Activated CD4-positive, CD25-positive, alpha-beta regulatory T cell treated with anti-CD3 and anti-CD28 coated beads, Interleukin-2, amount 50 U/mL, for 16 hours (primary cell): ENCODE measurements at places on chromosomes 3 and 15.

DNA sequence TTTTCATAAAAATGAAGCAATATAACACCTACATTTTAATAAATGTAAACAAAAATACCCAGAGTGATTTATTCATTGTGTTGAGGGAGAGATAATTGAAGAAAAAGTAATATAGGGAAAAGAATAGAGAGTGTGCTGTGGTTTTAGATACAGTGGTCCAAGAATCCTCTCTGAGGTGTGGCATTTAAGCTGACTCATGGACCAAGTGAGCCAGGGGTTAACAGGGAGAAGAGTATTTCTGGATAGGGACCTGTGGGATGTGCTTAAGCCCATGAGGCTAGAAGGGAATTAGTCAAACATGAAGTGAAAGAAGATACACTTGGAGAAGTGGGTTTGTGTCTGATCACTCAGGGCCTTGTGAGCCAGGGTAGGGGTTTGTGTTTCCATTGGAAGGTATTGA is 680.7 kb upstream of the GRM7 start:
- no peak for DNase-seq

- no peak for DNase-seq
Observed at GRCh38 chr3:141093397-141093796, 42.2 kb downstream of the SPSB4 start.

GRCh38 chr3:172148241-172148640 is 108.9 kb downstream of the FNDC3B start:
- DNase-seq, result no peak

DNA sequence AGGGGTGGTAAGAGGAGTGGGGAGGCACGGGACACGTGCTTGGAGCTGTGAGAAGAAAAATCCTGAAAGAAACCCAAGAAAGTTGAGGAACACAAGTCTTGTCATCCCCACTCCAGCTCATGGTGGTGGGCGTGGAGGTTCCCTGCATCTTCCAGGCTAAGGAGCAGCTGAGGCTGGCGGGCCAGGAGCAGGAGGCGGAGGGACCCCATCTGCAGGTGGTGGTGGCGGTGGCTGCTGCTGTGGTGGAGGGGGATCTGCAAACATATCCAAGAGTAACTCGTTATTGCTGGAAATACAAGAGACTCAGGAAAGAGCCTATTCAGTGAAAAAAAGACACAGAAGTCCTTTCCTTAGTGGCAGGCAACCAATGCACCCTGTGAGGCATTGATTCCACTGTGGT is 9.4 kb upstream of the CSPG5 start:
- DNase-seq, result no peak

GRCh38 chr3:37999836-38000235 is 9.2 kb downstream of the VILL start:
- no peak for DNase-seq

DNA sequence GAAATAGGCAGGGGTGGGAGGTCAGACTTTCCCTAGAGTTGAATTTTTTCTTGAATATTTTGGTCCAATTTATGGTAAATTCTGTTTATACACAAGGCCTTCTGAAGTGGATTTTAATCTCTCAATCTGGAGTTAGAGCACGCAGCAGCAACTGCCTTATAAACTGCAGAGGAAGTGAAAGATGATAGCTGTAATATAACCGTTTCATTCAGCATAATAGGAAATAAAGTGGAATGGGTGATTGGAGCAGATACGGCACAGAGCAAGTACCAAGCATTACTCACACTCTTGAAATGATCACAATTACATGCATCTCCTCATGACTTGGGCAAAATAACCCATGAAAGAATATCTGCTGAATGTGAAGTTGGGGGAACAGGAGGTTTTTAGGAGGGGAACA is 106.8 kb downstream of the ARRDC4 start:
- no peak for DNase-seq
